ENCODE measurements at places on chromosomes 1 and 21.

DNA sequence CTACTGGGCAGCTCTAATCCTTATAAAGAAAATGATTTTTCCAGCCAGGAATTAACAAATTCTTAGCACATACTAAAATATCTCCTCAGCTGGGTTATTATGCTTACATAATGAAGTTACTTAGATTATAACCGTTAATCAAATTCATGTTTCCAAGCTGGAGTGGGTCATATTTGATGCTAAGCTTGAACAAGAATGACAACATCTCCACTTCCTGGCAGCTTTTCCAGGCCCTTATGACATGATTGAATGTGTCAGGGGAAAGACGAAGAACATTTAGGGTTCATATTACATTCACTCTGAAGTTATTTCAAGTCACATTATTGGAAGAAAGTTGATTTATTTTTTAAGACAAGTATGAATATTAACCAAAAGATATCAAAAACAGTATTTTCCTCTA is 333.7 kb downstream of the PCP4 start:
- DNase-seq: no peak

GRCh38 chr1:175331891-175332290 is 139.3 kb upstream of the KIAA0040 start:
- no peak for DNase-seq

DNA sequence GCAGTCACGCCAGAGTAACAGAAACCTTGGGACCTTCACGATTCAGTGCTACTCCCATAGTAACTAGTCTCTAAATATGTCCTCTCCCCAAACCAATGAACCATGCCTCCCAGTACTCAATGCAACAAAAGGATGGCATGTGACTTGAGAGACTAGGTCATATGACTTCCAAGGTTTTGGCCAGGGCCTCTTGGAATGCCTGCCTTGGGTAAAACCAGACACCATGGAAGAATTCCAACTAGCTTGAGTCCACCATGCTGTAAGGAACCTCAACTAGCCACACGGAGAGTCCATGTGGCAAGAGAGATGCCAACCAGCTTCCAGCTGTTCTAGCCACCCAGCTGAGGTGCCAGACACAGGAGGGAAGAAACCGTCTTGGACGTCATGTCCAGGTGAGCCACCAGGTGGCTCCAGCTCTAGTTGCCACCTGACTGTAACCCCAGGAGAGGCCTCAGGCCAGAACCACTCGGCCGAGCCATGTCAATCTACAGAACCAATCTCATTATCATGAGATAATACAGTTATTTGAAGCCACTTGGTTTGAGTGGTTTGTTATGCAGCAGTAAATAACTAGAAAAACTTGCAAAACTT is 115.0 kb downstream of the SYF2 start:
- no peak for DNase-seq

DNA sequence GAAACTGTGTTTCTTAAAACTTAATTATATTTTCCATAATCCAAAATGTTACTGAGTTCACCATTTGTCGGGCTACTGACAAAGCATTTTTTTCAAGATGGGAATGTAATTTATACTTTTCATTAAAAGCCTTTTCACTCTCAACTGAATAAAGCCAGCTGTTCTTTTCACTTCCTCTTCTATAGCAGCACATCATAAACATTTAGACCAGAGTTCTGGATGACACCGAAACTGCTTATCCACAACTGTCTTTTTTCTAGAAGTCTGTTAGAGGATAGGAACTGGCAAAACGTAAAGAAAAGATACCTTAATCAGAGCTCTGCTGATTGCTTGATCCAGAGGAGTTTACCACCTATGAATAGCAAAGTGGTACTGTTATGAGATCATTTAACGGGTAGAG is 594.7 kb downstream of the ADGRL2 start:
- no peak for DNase-seq

DNA sequence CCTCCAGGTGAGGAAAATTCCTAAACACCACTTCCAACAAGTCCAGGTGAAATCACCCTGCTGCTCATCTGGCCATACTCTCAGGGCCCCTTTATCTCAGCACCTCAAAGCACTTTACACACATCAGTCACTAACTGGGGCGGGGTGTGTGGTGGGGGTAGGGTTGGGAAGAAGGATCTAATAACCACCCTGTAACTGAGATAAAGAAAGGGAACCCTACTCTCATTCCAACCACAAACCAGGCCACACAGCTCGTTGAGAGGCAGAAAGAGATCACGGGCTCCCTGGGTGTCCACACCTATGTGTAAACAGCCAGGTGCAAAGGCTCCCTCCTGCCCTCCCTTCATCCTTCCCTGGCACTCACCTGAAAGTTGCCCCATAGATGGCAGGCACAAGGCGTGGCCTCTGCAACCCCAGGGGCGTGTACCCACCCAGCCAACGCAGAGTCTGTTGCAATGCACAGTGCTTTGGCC is 20.4 kb downstream of the GPR161 start:
- DNase-seq: no peak

DNA sequence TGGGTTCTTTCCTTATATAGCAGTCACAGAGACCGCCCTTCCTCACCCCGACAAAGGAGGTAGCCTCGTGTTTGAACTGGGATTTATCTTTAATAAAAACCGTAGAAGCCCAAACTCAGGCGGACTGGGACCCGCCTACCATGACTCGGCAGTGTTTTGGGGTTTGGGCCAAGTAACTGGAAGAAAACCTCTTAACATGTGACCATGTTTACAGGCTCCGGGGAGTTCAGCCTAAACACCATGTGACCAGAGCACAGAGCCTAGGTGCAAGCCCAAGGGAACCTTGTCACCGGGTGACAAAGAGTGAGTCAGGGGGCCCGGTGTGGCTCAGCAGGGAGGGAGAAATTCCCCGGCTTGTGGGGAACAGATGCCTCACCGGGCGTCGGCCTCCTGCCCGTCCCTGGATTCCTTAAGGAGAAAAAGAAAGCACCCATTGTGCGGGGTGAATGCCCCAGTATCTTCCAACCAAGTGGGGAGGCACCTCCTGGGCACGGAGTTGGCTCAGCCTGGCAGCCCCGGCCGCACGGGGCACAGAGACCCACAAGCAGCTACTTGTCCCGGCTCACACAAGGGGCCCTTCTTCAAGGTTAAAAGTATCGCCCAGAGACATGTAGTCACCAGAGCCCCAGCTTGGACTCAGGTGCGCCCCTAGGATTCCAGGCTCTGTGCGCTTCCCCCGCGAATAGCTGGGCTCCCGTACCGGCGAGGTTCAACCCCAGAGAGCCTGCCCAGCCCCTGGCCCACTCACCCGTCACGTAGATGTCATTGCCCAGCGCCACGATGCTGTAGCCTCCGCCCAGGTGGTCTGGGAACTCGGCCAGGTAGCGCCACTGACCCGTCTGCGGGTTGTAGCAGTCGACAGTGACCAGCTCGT is 1.4 kb downstream of the KLHL21 start:
- peak; percentile 81 for DNase-seq

GRCh38 chr1:233252441-233252840 is 43.1 kb downstream of the PCNX2 start:
- DNase-seq: peak; percentile 48

DNA sequence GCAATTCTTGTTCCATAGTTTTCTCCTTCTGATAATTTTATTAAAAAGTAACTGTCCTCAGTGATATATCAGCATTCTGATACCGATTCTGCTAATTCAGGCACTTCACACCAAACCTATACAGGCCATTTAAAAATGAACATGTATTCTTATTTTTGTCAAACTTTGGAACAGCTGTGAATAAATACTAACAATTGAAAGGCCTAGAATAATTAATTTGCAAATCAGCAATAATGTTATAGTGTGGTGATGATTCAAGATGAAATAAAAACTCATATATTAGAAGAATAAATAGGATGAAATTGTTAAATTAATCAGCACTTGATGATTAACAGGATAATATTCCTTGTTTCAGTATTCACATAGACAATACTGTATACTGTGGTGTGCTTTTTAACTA is 9.9 kb downstream of the CDKN2C start:
- no peak for DNase-seq

- DNase-seq: no peak
These were observed 107.5 kb upstream of the JUN start for GRCh38 chr1:58891347-58891746.

DNA sequence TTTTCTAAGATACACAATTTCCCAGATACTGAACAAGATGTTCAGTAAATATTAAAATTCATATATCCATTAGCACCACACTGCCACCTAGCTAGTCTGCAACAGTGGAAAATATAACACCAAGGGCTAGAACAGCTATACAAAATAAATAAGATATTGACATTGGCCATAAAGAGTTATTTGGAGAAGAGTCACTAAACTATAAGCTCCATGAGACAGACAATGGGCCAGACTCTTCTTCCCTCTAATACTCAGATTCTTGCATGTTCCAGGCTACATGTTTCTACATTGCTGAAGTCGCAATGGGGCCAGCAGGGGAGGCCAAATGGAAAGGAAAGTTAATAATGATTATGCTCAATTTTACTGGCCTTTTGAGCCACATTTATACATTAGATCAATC is 21.5 kb downstream of the SPATA6 start:
- DNase-seq: no peak

DNA sequence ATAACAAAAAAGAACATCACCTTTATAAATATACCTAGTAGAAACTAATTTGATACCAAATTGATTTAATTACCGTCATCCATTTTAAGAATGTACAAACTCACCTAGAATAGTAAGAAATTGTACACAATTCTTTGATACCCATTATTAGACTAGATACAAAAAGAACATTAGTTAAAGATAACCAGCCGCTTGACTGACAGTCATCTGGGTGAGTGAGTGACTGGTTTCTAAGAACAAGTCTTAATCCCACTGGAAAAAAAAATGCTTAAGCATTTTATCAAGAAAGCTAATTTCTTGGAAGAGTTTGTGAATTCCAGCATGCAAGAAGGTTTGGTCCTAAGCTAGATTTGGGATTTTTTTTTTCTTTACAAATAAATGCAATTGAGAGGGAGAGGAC is 10.9 kb downstream of the LRRC8B start:
- no peak for DNase-seq

- DNase-seq: no peak
These were observed 196.2 kb downstream of the ZC3H11B start for GRCh38 chr1:219416598-219417238.

GRCh38 chr21:41674402-41674801 is 92.5 kb downstream of the RIPK4 start:
- no peak for DNase-seq

DNA sequence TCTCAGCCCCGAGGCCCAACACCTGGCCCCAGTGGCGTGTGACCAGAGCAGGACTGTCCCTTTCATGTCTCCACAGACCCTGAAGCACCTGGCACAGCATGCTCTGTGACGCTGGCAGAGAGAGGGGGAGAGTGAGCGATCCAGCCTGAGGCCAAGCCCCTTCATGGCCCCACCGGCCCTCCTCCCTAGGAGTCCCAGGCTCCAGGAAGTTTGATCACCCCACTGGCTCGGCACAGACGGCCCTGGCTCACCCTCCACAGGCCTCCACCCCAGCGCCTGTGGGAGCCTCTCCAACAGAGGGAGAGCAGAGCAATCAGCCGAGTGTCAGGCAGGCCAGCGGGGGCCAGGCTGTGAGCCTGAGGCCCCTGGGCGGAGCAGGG is 11.0 kb downstream of the SH3BGRL3 start:
- peak; percentile 63 for DNase-seq

GRCh38 chr1:248816042-248816851 is 9.5 kb downstream of the SH3BP5L start:
- DNase-seq: no peak

DNA sequence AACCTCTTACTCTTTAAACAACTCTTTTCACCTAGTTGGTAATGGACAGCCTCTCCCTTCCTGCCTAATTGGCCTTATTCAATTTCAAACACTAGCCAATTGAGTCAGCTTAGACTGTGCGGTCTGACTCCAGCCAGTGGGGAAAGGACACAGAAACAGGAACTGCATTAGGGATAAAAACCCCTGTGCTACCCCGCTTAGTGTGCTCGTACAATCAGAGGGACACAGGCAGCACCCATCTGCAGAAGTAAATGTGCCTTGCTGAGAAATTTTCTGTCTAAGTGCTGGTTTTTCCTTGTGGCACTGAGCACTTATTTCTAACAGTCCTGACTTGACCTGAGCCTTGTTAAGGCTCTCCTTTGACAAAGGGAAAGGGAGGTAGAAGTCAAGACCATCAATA is 6.0 kb upstream of the CD2 start:
- DNase-seq: no peak

DNA sequence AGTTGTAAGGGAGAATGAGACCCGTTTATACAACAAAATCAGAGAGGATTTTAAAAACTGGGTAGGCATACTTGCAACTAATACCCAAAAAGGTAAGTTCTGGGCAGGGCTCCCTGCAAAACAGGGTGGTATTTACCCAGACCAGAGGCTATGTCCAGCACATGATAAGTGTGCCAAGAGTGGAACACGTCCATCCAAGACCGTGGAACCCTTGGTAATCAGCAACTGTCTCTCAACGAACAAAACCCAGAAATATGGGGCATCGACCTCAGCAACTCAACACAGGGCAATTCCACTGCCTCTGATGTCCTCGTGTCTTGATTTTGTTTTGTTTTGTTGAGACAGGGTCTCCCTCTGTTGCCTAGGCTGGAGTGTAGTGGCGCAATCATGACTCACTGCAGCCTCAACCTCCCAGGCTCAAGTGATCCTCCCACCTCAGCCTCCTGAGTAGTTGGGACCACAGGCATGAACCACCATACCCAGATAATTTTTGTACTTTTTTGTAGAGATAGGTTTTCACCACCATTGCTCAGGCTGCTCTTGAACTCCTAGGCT is 26.7 kb upstream of the MX1 start:
- no peak for DNase-seq

GRCh38 chr1:28815533-28816185 is 3.7 kb downstream of the OPRD1 start:
- DNase-seq: no peak

DNA sequence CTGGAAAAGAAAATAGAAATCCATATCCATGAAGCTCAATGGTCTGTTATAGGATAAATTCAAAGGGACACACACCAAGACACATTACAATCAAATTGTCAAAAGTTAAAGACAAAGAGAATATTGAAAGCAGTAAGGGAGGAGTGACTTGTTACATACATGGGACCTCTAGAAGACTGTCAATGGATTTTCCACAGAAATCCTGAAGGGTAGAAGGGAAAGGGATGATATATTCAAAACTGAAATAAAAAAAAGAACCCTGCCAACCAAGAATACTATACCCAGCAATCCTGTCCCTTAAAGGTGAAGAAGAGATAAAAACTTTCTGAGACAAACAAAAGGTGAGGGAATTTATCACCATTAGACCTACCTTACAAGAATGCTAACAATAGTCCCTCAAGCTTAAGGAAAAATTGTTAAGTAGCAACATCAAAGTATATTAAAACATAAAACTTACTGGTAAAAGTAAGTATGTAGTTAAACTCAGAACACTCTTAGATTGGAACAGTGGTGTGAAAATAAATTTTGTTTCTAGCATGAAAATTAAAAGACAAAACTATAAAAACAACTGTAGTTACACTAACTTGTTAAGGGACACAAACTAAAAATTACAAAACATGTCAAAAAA is 103.2 kb upstream of the APP start:
- DNase-seq: no peak
